PC-9 (cell line): ENCODE measurements at places on chromosomes 4 and X.

GRCh38 chrX:8939322-8939721, 94.6 kb downstream of the FAM9B start:
- DNase-seq = peak; percentile 49

DNA sequence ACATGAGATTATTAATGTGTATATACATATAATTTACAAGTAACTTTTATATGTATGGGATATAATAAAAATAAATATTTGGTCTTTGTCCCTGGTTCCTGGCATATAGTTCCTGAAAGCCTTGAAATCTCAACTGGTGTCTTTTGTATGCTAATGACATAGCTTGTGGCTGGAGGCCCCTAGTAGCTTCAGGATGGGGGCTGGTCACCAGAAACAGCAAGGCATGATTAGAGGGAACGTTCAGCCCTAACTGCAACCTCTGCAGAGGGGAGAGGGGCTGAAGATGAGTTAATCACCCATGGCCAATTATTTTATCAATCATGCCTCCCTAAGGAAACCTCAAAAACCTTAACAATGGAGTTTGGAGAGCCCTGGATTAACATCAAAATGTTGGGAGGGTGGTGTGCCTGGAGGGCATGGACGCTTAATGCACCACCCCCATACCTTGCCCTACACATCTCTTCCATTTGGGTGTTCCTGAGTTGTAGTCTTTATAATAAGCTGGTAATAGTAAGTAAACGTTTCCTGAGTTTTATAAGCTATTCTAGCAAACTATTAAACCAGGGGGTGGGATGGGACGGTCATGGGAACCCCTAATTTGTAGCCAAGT, 21.3 kb downstream of the PIN4 start:
- no peak for DNase-seq

- no peak for DNase-seq
Measured at GRCh38 chr4:117421706-117422105, 336.3 kb upstream of the TRAM1L1 start.

GRCh38 chrX:135347381-135348016, 38.2 kb downstream of the ETDC start:
- no peak for DNase-seq

- peak; percentile 27 for DNase-seq
Measured at GRCh38 chr4:110049951-110050925, 137.6 kb downstream of the EGF start.

GRCh38 chrX:74321191-74321590, 17.2 kb downstream of the ZCCHC13 start:
- no peak for DNase-seq

DNA sequence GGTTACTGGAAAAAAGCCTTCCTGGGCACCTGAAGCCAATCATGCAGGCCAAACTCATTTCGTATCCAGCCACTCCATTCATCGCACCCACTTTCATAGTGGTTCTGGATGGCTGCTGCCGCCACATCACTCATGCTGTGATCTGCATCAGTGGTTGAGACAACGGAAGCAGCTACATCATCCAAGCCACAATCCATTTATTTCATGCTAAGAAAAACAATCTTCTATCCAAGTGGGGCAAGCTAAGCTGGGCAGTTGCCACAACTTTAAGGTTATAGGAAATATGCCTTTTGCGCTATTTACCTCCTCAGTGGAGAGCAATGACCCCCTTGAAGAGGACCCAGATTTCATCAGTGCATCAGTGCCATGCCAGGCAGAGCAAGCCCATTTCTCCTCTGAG, 124.6 kb downstream of the GRIA3 start:
- no peak for DNase-seq

GRCh38 chr4:76458297-76458696, 23.3 kb downstream of the SHROOM3 start:
- DNase-seq = no peak

DNA sequence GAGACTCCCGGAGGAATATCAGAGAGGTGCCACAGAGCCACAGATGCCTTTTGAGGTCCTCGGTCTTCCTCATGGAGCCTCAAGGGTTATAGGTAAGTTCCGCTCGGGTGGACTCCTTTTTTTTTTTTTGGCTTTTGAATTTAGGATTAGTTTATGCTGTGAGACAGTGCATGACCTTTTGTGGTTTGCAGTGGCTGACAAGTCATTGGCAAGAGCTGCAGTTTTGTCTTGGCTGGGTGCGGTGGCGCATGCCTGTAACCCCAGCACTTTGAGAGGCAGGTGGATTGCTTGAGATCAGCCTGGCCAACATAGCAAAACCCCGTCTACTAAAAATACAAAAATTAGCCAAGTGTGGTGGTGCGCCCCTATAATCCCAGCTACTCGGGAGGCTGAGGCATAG, 4.5 kb upstream of the GRSF1 start:
- DNase-seq = no peak

DNA sequence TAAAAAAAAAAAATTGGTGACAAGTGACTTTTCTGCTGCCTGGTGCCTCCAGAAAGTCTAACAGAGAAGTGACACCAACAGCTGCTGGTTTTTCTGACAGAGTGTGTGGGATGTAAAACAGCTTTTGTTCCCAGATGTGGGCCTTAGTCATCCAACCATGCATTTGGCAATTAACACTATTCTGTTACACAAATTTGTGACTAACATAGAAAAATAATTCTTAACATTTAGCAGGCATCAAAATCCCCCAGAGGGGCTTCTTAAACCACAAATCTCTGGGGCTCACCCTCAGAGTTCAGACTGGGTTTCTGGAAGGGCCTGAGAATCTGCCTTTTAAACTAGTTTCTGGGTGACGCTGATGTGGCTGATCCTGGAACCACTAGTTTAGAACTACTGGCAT, 100.5 kb upstream of the PCDH7 start:
- no peak for DNase-seq

GRCh38 chr4:101596781-101597552, 193.6 kb upstream of the BANK1 start:
- DNase-seq = no peak

GRCh38 chr4:82293304-82293703, 80.5 kb downstream of the HNRNPD start:
- DNase-seq = no peak

DNA sequence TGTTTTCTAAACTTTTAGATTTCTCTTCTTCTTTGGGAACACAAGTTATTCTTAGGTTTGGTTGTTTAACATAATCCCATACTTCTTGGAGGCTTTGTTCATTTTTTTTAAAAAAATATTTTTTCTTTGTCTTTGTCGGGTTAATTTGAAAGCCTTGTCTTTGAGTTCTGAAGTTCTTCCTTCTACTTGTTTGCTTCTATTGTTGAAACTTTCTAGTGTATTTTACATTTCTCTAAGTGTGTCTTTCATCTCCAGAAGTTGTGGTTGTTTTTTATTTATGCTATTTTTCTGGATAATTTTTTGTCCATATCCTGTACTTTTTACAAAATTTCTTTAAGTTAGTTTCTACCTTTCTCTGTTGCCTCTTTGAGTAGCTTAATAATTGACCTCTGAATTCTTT, 116.1 kb downstream of the NPNT start:
- no peak for DNase-seq

DNA sequence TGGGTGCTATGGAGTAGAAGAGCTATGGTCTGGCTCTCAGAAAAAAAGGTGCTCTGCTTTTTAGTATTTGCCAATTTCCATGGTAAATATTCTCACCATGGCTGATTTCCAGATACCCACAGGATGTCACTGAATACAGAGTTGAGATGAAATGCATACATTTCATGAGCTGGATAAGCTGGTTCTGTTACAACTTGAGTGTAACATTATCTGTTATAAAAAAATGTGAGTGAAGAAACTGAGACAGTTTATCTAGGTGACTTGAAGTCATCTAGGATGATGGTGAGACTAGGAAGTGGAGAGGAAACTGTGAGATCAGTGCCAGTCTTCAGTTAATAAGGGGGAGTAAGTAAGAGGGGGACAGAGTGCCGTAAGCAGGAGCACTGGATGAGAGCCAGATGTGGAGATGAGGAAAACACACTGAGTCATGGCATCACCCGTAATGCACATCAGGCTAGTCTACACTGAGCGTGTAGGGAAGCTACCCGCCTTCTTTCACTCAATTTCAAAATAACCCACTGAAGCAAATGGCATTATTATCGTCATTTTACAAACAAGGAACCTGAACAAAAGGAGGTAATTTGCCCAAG, 5.0 kb downstream of the HPSE start:
- peak; percentile 44 for DNase-seq

GRCh38 chr4:137467537-137467936, 64.8 kb downstream of the PCDH18 start:
- no peak for DNase-seq

- DNase-seq = no peak
Measured at GRCh38 chr4:2236944-2237666, 4.8 kb downstream of the HAUS3 start.

GRCh38 chrX:68808686-68809357, 20.0 kb upstream of the EFNB1 start:
- DNase-seq = no peak

DNA sequence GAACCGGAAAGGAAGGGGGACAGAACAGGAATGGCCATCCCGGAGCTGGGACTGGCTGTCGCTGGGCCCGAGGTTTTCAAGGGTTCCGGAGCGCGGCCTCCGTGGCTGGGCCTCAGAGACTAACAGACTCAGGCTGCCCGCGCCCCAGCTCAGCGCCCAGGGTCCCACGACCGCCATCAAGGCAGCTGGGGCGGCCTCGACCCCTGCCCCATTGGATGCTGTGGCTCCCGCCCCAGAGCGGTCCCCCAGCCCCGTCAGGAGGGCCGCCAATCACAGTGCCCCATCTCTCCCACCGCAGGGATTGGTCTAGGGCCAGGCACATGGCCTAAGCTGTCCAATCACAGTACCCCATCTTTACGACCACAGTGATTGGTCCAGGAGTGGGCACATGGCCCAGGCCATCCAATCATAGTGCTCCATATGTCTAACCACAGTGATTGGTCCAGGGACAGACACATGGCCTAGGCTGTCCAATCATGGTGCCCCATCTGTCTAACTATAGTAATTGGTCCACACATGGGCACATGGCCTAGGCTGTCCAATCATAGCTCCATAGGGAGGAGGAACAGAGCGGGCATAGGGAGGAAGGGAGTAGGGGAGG, 105.3 kb upstream of the NKX1-1 start:
- DNase-seq = no peak

DNA sequence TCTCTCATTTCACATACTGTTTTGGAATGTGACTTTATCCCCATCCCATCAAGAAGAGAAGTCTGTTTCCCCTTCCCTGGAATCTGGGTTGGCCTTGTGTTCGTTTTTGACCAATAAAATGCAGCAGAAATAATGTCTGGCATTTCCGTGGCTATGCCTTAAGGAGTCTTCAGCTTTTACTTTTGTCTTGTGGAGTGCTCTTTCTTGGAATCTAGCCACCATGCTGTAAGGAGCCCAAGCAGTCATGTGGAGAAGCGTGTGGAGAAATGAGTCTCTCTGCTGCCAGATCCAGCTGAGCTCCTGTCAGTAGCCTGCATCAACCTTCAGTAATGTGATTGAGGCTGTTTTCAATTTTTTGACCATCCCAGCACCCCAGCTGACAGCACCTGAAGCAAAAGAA, 84.4 kb upstream of the ARMCX2 start:
- no peak for DNase-seq

GRCh38 chrX:49070988-49071387, 2.8 kb downstream of the PRAF2 start:
- no peak for DNase-seq

DNA sequence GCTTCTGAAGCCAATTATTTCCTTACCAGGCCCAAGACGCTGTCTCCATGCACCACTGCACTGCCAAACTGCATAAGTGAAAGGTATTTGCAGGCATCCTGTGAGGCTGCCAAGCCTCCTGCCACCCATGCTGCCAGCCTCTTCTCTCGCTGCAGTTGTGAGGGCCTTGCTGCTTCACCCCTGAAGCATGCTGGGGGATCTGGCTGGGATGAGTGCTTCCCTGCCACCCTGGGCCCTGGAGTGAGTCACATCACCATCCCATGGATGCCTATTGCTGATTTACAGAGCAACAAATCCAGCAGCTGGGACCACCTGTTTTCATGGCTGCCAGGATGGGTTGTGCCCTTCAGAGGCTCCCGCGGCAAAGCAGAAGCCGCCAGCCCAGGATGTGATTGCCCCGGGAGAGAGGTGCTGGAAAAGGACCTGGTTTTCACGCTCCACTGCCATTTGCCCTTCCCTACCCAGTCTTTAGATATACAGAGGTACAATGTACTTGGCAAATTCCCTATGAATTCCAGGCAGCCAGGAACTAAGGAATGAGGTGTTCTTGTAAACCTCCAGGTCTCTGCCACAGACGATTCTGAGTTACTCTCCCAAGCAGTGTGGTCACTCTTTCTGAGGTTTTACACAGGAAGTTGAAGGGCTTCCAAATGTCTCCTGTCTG, 41.5 kb upstream of the PTCHD1 start:
- DNase-seq = no peak

DNA sequence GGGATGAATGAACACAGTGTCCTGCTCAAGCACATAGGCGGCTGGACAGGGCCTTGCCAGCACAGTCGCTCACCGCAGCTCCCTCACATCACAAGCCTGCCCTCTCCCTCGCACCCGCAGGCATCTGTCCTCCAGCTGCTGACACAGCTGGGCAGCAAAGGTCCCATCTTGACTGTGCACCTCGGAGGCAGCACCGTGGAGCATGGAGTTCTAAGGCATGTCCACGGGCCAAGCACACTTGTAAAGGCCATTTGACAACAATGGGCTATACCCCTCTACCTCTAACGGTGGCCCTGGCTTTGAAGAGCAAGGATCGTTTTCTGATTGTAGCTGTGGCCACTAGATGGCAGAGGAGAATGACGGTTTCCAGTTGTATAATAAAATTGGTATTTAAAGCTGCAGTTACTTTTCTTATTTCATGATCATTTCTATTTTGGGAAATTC, 53.8 kb downstream of the APLN start:
- no peak for DNase-seq

- no peak for DNase-seq
Measured at GRCh38 chrX:14618177-14618965, 89.0 kb downstream of the GLRA2 start.

DNA sequence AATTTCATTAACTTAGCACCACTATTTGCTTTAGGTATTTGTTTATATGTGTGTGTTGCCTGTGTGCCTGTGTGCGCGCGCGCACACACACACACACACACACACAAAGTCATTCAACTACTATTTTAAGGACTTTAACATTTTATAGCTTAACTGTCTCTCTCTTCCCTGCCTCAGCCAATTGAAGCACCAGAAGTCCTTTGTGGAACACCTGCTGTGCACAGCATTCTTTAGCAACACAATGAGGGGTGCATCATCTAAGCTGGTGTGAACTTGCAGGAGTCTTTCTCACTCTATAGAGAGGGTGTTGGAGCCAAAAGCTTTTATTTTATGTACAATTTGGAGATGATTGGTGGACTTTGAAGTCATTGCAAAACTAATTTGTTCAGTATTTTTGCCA, 31.3 kb downstream of the SLIT2 start:
- DNase-seq = no peak

GRCh38 chrX:65712005-65712806, 44.8 kb downstream of the MSN start:
- no peak for DNase-seq

DNA sequence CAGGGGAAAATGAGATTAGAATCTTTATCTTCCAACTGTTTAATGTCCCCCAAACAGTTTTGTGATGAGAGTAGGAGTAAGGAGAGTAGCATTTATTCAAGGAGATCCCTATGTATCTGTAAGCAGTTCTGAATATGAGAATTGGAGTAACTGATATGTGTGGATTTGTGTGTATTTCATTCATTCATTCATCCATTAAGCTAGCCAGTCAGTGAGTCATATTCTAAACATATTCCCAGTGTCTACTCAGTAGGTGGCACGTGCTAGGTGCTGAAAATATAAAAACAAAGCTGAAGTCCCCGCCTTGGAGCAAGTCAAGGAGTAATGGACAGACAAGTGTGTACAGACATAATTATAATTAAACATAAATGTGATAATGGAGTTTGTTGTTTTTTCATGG, 12.4 kb upstream of the STX18 start:
- DNase-seq = no peak
